A549 treated with Hydrocortisone at 1 μM for 4 hours (cell line): ENCODE measurements at places on chromosomes 12 and 14. TPM values are rescaled to one million over a fixed set of nuclear protein-coding genes. Genes with fewer than 3 reads are reported as not detected.

RND1 gene
- 4.3 to 5.7 TPM (median 5.0 TPM) in 5 replicates for total RNA-seq

RNF212B gene
- not detected in 5 replicates for total RNA-seq

NAP1L1 gene
- total RNA-seq: 603 to 700 TPM (median 644 TPM) in 5 replicates

SLC2A3 gene
- 4.3 to 7.1 TPM (median 5.3 TPM) in 5 replicates for total RNA-seq

KDM2B gene
- total RNA-seq: 17.7 to 21.0 TPM (median 20.3 TPM) in 5 replicates

FOXG1 gene
- 0.13 to 0.22 TPM (median 0.18 TPM) in 5 replicates for total RNA-seq

CIDEB gene
- total RNA-seq: 0.13 to 0.22 TPM (median 0.22 TPM) in 5 replicates

CACNA1C gene
- total RNA-seq: 0.05 to 0.20 TPM (median 0.06 TPM) in 4 of 5 replicates, not detected in the other

PITPNM2 gene
- 16.2 to 21.8 TPM (median 19.0 TPM) in 5 replicates for total RNA-seq

RNASE4 gene
- total RNA-seq: 5.6 to 8.6 TPM (median 6.9 TPM) in 5 replicates

KLRB1 gene
- not detected in 5 replicates for total RNA-seq

OVCH1 gene
- total RNA-seq: not detected in 5 replicates

PTCSC3 gene
- not detected in 5 replicates for total RNA-seq

WDHD1 gene
- 9.4 to 13.7 TPM (median 10.6 TPM) in 5 replicates for total RNA-seq

TMEM179 gene
- 0.10 to 0.43 TPM (median 0.35 TPM) in 5 replicates for total RNA-seq

IL26 gene
- total RNA-seq: not detected in 5 replicates

CMA1 gene
- total RNA-seq: not detected in 5 replicates

HCAR3 gene
- total RNA-seq: 0.11 TPM in 1 of 5 replicates, not detected in the others

SLC10A1 gene
- total RNA-seq: not detected in 5 replicates

PRB2 gene
- not detected in 5 replicates for total RNA-seq

ZNF10 gene
- total RNA-seq: 1.1 to 1.9 TPM (median 1.3 TPM) in 5 replicates

TPH2 gene
- total RNA-seq: 0.10 TPM in 1 of 5 replicates, not detected in the others

B4GALNT3 gene
- total RNA-seq: 0.47 to 0.71 TPM (median 0.60 TPM) in 5 replicates

LETMD1 gene
- 22.0 to 29.0 TPM (median 24.4 TPM) in 5 replicates for total RNA-seq

NOXRED1 gene
- total RNA-seq: 0.05 to 0.08 TPM (median 0.07 TPM) in 5 replicates

CLEC12A gene
- not detected in 5 replicates for total RNA-seq

LEMD3 gene
- 7.7 to 12.9 TPM (median 10.7 TPM) in 5 replicates for total RNA-seq

CD9 gene
- total RNA-seq: 253 to 288 TPM (median 276 TPM) in 5 replicates

PAPLN gene
- 4.4 to 5.6 TPM (median 5.3 TPM) in 5 replicates for total RNA-seq

SPIC gene
- total RNA-seq: not detected in 5 replicates

ZBTB39 gene
- total RNA-seq: 3.9 to 6.7 TPM (median 5.5 TPM) in 5 replicates

KRT78 gene
- 0.07 to 0.45 TPM (median 0.25 TPM) in 4 of 5 replicates, not detected in the other for total RNA-seq

ASB2 gene
- 0.28 to 0.91 TPM (median 0.59 TPM) in 5 replicates for total RNA-seq

MANSC4 gene
- total RNA-seq: not detected in 5 replicates

CCDC38 gene
- total RNA-seq: 0.07 to 0.30 TPM (median 0.14 TPM) in 5 replicates

PLEKHD1 gene
- total RNA-seq: 0.02 to 0.07 TPM (median 0.03 TPM) in 5 replicates

ARID4A gene
- total RNA-seq: 3.8 to 6.3 TPM (median 4.6 TPM) in 5 replicates

KLRK1 gene
- 0.08 TPM in 1 of 5 replicates, not detected in the others for total RNA-seq

GPR65 gene
- total RNA-seq: not detected in 5 replicates

TAC3 gene
- total RNA-seq: 0.15 to 0.18 TPM in 2 of 5 replicates, not detected in the others

TROAP gene
- total RNA-seq: 74.4 to 87.6 TPM (median 83.8 TPM) in 5 replicates

STXBP6 gene
- 1.9 to 2.6 TPM (median 2.0 TPM) in 5 replicates for total RNA-seq

CLEC1B gene
- total RNA-seq: not detected in 5 replicates

CLEC4C gene
- total RNA-seq: not detected in 5 replicates

DAO gene
- total RNA-seq: not detected in 5 replicates

PLD4 gene
- total RNA-seq: 0.05 to 0.13 TPM (median 0.05 TPM) in 4 of 5 replicates, not detected in the other

AICDA gene
- total RNA-seq: 0.13 to 0.28 TPM (median 0.24 TPM) in 5 replicates

SOX5 gene
- total RNA-seq: not detected in 5 replicates

SCNN1A gene
- 22.8 to 25.8 TPM (median 24.3 TPM) in 5 replicates for total RNA-seq

SLC17A8 gene
- 0.12 TPM in 1 of 5 replicates, not detected in the others for total RNA-seq

CNTN1 gene
- total RNA-seq: 36.5 to 64.7 TPM (median 53.7 TPM) in 5 replicates

NINJ2 gene
- total RNA-seq: 0.43 to 0.69 TPM (median 0.60 TPM) in 5 replicates

SLC7A7 gene
- total RNA-seq: 20.6 to 31.9 TPM (median 22.2 TPM) in 5 replicates
